ENCODE measurements at places on chromosomes 6 and 20. TPM values are rescaled to one million over a fixed set of nuclear protein-coding genes. Genes with fewer than 3 reads are reported as not detected.

DNA sequence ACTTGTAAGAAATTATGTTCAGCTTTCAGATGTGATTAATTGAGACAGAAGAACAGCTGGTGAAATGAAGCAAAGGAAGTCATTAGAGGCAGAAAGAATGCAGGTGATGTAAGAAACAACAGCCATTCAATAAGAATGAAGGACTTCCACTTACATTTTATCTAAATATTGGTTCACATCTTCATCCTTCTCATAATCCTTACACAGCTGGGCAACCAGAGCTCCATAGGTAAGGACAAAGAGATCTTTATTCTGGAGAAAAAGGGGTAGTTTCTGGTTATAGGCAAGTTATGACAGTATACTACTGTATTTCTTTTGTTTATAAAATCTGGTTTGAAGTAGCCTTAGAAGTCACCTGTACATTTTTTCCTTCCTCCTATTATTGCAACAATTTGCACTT is 2.3 kb downstream of the TRAPPC3L start:
- H3K27ac ChIP-seq: no peak overlapping the region
- H3K27me3 ChIP-seq: no peaks in the 10 kb centered on the region
- H3K36me3 ChIP-seq: no peaks in the 10 kb centered on the region
- no peaks in the 10 kb centered on the region for H3K4me1 ChIP-seq
- no peak for DNase-seq

DNA sequence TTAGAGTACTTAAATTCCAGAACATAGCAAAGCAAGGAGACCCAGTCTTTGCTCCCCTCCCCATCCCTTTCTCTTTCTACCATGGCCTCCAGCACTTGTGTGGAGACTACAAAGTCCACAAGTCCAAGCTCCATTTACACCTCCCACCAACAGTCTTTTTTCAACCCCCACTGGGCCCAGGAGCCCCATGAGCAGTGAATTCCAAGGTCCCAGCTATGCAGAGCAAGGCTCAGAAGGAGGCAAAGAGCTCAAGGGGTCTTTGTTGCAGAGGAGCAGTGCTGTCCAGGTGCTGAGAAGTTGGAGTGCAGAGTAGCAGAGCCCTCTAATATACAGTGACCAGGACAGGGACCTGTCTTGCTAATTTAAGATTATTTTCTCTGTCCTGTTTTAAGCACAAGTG is 9.0 kb downstream of the PAK5 start:
- no peak overlapping the region for H3K4me3 ChIP-seq
- no peak overlapping the region for H3K27ac ChIP-seq
- DNase-seq: no peak
- H3K27me3 ChIP-seq: no peaks in the 10 kb centered on the region
- no peaks in the 10 kb centered on the region for H3K36me3 ChIP-seq
- no peaks in the 10 kb centered on the region for H3K4me1 ChIP-seq

DNA sequence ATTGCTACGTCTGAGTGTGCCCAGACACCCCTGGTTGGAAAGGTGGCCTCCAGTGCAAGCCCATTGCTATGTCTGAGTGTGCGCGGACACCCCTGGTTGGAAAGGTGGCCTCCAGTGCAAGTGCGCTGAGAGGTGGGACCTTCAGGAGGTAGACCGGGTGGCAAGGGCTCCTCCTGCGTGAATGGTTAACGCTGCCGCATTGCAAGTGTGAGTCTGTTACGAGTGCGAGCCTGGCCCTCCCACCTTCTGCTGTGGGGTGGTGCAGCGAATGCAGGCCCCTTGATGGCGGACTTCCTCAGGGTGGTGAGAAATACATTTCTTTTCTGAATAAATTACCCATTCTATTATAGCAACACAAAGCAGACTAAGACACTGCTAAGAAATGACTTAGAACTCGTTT is 208.8 kb downstream of the DLL1 start:
- no peak overlapping the region for H3K27ac ChIP-seq
- DNase-seq: no peak
- no peaks in the 10 kb centered on the region for H3K36me3 ChIP-seq
- H3K4me3 ChIP-seq: no peak overlapping the region
- H3K4me1 ChIP-seq: no peaks in the 10 kb centered on the region

DNA sequence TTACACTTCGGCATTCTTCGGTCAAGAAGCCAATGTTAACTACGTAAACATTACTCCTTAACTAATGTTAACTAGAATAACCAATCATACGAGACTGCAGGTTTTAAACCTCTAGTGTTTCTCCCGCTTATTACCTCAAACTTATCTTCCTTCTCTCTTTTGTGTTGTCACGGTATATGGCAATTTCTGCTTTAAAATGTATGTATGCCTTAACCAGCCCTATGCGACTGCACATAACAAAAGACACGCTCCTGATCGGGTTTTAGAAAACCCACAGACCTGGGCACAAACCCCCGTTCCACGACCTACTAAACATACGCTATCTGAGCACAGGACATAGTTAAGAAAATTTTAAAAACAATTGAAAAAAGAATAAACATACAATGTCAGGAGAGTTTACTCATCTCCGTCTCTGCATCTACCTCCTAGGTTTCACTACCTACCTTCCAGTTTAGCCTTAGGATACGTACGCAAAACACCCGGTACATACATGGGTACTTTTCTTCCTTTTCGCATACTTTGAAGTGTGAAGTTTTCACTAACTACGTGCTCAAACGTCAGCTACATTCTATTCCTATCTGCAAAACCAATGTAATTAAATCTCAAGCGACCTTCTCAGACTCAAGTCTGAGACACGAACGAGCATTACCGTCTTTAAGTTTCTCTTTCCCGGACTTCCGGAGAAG is 1.1 kb downstream of the CD164 start:
- H3K36me3 ChIP-seq: no peaks in the 10 kb centered on the region
- H3K4me1 ChIP-seq: peaks cover 4% of the 10 kb centered on the region
- no peak for DNase-seq
- no peaks in the 10 kb centered on the region for H3K27me3 ChIP-seq
- H3K27ac ChIP-seq: peak overlapping the region; percentile 99
- peak overlapping the region; percentile 98 for H3K4me3 ChIP-seq

Gene SIRPG
- 0.45 TPM for total RNA-seq

DNA sequence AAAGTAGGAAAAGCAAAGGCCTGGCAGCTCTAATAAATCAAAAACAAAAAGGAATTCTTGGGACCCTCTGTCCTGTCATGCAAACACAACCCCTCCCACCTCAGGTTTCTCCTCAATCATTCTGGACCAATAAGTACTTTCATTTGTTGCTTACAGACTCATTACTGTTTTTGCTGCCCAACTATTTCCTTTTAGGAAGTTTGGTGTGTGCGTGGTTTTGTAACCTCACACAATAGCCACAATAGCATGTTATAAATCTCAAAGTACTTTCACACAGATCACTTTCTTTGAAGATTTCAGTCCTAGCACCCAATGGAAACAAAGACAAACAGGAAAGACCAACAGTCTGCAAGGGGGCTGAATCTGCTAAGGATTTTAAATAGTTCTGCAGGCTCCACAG is 4.5 kb downstream of the MRPL14 start:
- peaks cover 20% of the 10 kb centered on the region for H3K4me1 ChIP-seq
- peak overlapping the region; percentile 20 for H3K27ac ChIP-seq
- no peaks in the 10 kb centered on the region for H3K27me3 ChIP-seq
- H3K36me3 ChIP-seq: no peaks in the 10 kb centered on the region
- DNase-seq: no peak

- no peak within 1 kb of the TSS for H3K4me3 ChIP-seq
- DNase-seq: peak; percentile 42
- peaks cover 16% of the 10 kb centered on the region for H3K36me3 ChIP-seq
- H3K27ac ChIP-seq: peak within 1 kb of the TSS; percentile 15
These were observed at the start of gene VWA7 for GRCh38 chr6:31776989-31777666. Gene VWA7, minus strand, starts transcription at chr6:31777328. Its CDS starts 549 bp downstream, at chr6:31776779.

DNA sequence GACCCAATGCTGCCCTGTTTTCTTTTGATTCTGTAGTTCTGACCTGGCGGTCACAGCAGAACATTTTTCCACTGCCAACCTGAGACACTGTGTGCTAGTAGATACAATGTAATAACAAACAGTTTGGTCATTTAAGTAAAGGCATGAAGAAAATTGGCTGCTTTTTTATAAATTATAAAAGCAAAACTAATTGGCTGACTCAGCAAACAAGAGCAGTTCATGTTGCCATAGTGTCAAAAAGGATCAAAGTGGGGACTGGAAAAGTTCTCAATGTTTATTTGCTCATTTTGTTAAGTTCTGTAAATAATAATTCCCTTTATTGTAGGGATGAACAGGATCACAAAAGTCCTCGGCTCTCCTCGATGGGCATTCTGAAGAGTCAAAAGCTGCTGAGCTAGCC is 599.5 kb downstream of the PKHD1 start:
- no peak for DNase-seq
- no peaks in the 10 kb centered on the region for H3K36me3 ChIP-seq
- H3K4me1 ChIP-seq: no peaks in the 10 kb centered on the region
- H3K27ac ChIP-seq: no peak overlapping the region

GRCh38 chr6:133396233-133396983 is 155.3 kb downstream of the EYA4 start:
- H3K27ac ChIP-seq: no peak overlapping the region
- H3K36me3 ChIP-seq: no peaks in the 10 kb centered on the region
- no peak for DNase-seq
- H3K4me3 ChIP-seq: no peak overlapping the region
- H3K27me3 ChIP-seq: no peaks in the 10 kb centered on the region
- H3K4me1 ChIP-seq: no peaks in the 10 kb centered on the region

- no peak overlapping the region for H3K27ac ChIP-seq
- H3K27me3 ChIP-seq: no peaks in the 10 kb centered on the region
- peaks cover 2% of the 10 kb centered on the region for H3K4me1 ChIP-seq
- no peak for DNase-seq
These were observed 2.1 kb downstream of the DNMT3B start for GRCh38 chr20:32764005-32764960.

Gene GPR6
- total RNA-seq: not detected

Gene SAMD10
- total RNA-seq: 6.0 TPM

GRCh38 chr6:169981568-169981967 is 230.1 kb downstream of the ERMARD start:
- H3K4me1 ChIP-seq: no peaks in the 10 kb centered on the region
- H3K27me3 ChIP-seq: no peaks in the 10 kb centered on the region
- no peak overlapping the region for H3K4me3 ChIP-seq
- H3K36me3 ChIP-seq: no peaks in the 10 kb centered on the region

- no peak for DNase-seq
- no peaks in the 10 kb centered on the region for H3K27me3 ChIP-seq
- no peaks in the 10 kb centered on the region for H3K36me3 ChIP-seq
- H3K27ac ChIP-seq: no peak overlapping the region
- no peaks in the 10 kb centered on the region for H3K4me1 ChIP-seq
- no peak overlapping the region for H3K4me3 ChIP-seq
These were observed 11.2 kb downstream of the ZNF337 start for GRCh38 chr20:25685276-25686080.

DNA sequence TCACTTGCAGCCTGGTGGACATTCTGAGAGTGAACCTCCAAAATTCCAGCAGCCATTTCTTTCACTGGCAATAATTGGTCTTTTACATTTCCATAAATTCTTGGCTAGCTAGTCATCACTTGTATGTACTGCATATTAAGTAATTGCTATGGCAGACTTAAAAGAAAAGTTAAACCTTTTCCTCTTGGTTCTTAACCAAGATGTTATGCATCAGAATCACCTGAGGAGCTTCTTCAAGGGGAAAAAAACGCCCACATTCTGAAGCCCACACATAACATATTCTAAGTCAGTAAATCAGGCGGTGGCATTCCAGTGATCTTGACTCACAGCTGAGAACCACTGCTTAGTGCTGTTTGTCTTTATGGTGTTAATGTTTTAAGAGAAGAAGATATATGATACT is 37.0 kb downstream of the CDC40 start:
- H3K27me3 ChIP-seq: no peaks in the 10 kb centered on the region
- peaks cover 11% of the 10 kb centered on the region for H3K36me3 ChIP-seq
- no peak for DNase-seq
- no peak overlapping the region for H3K27ac ChIP-seq

Gene EMILIN3
- 7.4 TPM for total RNA-seq

- no peak overlapping the region for H3K4me3 ChIP-seq
- H3K27ac ChIP-seq: peak overlapping the region; percentile 29
- H3K4me1 ChIP-seq: peaks cover 3% of the 10 kb centered on the region
- no peaks in the 10 kb centered on the region for H3K27me3 ChIP-seq
- peak; percentile 46 for DNase-seq
- H3K36me3 ChIP-seq: no peaks in the 10 kb centered on the region
These were observed 55.2 kb upstream of the TBC1D7 start for GRCh38 chr6:13383328-13384163.

- H3K27ac ChIP-seq: no peak overlapping the region
- no peaks in the 10 kb centered on the region for H3K27me3 ChIP-seq
- H3K36me3 ChIP-seq: no peaks in the 10 kb centered on the region
- H3K4me3 ChIP-seq: no peak overlapping the region
- DNase-seq: no peak
- no peaks in the 10 kb centered on the region for H3K4me1 ChIP-seq
These were observed 3.9 kb upstream of the OTOR start for GRCh38 chr20:16744178-16744807.

DNA sequence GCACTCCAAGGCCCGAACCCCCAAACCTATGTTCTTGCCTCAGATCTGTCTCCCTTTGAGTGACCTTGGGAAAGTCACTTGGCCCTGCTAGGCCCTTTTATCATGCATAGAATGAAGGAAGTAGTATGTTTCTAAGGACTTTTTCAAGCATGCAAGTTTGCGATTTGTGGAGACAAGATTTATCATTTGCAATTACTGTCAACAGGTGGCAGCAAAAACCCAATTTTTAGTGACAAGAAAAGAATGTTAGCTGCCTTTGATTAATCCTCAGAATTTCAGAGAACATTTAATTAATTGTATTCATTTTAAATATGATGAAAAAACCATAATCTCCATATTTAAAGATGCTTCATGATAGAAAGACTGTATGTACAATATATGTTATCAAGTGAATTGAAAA is 28.3 kb upstream of the PREP start:
- H3K4me1 ChIP-seq: no peaks in the 10 kb centered on the region
- no peak overlapping the region for H3K4me3 ChIP-seq
- H3K36me3 ChIP-seq: no peaks in the 10 kb centered on the region
- no peak for DNase-seq
- no peak overlapping the region for H3K27ac ChIP-seq
- H3K27me3 ChIP-seq: no peaks in the 10 kb centered on the region

DNA sequence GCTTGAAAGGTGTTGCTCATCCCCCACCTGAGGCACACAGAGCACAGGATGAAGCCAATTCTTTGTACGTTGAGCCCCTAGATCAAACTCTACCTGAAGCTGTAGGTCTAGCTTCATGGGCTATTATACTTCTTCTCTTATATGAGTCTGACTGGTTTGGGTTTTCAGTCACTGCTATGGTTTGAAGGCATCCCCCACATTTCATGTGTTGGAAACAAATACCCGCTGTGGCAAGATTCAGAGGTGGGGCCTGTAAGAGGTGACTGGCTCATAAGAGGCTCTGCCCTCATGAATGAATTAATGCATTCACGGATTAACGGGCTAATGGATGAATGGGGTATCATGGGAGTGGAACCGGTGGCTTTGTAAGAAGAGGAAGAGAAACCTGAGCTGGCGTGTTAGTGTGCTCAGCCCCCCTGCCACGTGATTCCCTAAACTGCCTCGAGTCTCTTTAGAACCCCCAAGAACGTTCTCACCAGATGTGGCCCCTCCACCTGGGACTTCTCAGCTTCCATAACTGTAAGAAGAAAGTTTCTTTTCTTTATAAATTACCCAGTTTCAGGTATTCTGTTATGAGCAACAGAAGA is 39.2 kb downstream of the PREX1 start:
- no peak overlapping the region for H3K27ac ChIP-seq
- no peaks in the 10 kb centered on the region for H3K36me3 ChIP-seq
- DNase-seq: no peak
- H3K4me3 ChIP-seq: no peak overlapping the region

Gene DEFB123
- 459 TPM for total RNA-seq

Measured in prostate gland (tissue), 2 donors.